NCI-H187 (cell line): ENCODE measurements at places on chromosomes 7 and 10.

GRCh38 chr7:94647295-94647694 lies 8.6 kb downstream of the SGCE start:
- DNase-seq = no peak

- no peak for DNase-seq
These were observed 57.7 kb downstream of the NCAPG2 start for GRCh38 chr7:158646766-158647474.

GRCh38 chr10:78566284-78567111 lies 502.3 kb upstream of the ZMIZ1 start:
- no peak for DNase-seq

- DNase-seq = no peak
These were observed 188.2 kb downstream of the PTPN20 start for GRCh38 chr10:47099474-47099873.

- DNase-seq = no peak
These were observed 42.1 kb upstream of the MKLN1 start for GRCh38 chr7:131285556-131285955.

DNA sequence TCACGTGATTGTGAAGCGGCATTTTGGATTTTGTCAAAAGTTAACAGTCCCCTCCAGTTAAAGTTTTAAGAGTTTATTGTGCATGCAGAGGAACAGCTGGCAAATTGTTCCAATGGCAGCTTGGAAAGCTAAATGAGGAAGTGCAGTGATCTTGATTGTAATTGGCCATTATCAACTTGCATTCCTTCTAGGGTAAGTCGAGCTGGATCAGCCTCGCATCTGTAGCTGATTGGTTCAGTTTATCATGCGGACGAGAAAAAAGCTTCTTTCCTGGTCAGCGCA lies 566 bp downstream of the ZNF789 start:
- DNase-seq = no peak

DNA sequence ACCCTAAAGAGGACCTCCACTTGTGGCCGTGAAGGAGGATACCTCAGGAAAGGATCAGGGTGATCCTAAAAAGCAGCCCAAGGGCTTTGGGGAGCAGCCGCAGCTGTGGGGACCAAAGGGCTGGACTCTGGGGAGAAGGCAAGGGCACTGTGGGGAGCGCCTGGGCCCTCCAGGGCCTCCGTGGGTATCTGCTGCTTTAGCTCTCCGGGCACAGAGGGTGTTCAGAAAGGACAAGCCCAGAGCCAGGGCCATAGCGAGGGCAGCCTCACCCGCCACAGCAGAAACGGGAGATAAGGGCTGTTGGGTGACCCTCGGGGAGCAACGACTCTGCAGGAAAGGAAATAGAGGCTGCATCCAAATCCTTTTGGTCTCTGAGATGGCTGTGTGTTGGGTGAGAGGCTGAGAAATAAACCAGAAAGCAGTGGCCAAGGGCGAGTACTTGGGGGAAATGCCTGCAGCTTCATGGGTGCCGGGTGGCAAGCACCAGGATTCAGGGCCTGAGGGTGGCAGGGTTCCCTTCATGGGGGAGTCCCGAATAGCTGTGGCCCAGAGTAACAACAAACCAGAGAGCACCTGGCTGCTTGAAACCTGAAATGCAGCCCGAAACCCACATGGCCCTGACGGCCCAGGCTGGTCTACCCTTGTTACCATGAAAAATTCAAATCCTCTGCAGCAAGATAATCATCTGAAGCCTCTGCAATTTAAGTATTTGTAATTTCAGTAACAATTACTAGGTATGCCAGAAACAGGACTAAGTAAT lies 95.2 kb downstream of the VIPR2 start:
- no peak for DNase-seq

- DNase-seq = no peak
These were observed 223.1 kb downstream of the CUX1 start for GRCh38 chr7:102040569-102040968.

GRCh38 chr10:62707810-62708209 lies 96.7 kb upstream of the ADO start:
- DNase-seq = no peak

- DNase-seq = no peak
These were observed 94.2 kb upstream of the PRKCQ start for GRCh38 chr10:6674291-6674690.

- DNase-seq = no peak
These were observed 14.7 kb downstream of the FKBP6 start for GRCh38 chr7:73342645-73343044.

- DNase-seq = no peak
These were observed 39.9 kb upstream of the EBF3 start for GRCh38 chr10:130003787-130004613.

GRCh38 chr10:69333205-69333604 lies 54.9 kb downstream of the HK1 start:
- no peak for DNase-seq

GRCh38 chr10:125023862-125024496 lies 82.1 kb downstream of the ZRANB1 start:
- peak; percentile 29 for DNase-seq

DNA sequence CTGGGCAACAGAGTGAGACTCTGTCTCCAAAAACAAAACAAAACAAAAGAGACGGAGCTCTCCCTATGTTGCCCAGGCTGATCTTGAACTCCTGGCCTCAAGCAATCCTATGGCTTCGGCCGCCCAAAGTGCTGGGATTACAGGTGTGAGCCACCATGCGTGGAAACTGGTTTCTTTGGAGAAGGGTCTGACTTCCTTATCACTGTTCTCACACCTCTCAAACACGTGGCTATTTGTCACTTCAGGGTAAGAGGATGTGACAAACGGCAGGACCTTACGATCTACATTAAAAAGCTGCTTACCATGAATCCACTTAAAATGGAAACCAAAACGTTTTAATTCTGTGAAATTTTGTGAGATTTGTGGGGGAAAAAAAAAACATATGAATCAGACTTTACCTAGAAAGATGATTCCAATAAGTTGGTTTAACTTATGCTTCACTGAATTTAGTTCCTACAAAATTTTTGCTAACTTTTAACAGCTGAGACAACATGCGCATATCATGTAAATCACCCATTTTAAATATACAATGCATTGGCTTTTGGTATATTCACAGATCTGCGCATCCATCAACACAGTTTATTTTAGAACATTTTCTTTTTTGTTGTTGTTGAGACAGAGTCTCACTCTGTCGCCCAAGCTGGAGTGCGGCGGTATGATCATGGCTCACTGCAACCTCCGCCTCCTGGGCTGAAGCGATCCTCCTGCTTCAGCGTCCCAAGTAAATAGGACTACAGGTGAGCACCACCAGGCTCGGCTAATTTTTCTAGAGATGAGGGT lies 18.7 kb upstream of the FOXK1 start:
- no peak for DNase-seq

DNA sequence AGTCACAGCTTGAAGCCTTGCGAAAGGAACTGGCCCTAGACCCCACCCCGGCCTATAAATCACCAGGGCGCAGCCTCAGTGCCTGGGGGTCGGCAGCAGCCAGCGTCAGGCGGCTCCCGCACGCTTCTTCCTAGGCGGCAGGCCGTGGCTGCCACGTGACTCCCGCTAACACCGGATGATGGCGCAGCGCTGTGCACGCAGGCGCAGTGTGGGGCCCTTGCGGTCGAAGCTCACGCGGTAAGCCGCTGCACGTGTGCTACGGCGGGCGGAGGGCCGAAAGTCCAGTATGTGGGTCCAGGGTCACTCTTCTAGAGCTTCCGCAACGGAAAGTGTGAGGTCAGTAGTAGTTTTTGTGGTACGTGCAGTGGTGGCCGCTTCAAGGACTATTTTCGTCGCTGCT lies at the start of gene STK31:
TSS of gene STK31 (plus strand) at position 220 of the 400 bp plus-strand sequence. CDS start at position 287, 67 bp downstream.
- no peak for DNase-seq

- no peak for DNase-seq
These were observed 27.7 kb downstream of the KLRG2 start for GRCh38 chr7:139455789-139456188.
